ENCODE measurements at places on chromosomes 7 and 10.

DNA sequence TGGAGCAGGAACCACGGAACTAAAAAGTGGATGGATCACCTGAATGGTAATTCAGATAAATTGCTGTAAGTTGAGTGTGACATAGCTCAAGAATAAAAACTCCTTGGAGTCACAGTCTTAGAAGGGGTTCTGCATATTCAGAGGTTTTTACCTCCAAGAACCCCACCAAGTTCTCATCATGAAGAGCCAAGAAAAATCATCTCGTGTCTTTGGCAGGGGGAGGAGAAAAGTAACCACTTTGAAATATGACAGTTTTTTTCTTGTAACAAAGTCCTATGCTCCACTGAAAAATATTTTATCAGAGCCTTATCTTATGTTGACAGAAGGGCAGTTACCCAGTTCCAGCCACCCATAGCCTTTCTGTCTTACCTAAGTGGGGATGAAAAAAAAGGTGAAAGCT is 38.2 kb upstream of the MBL2 start:
- DNase-seq, result no peak

DNA sequence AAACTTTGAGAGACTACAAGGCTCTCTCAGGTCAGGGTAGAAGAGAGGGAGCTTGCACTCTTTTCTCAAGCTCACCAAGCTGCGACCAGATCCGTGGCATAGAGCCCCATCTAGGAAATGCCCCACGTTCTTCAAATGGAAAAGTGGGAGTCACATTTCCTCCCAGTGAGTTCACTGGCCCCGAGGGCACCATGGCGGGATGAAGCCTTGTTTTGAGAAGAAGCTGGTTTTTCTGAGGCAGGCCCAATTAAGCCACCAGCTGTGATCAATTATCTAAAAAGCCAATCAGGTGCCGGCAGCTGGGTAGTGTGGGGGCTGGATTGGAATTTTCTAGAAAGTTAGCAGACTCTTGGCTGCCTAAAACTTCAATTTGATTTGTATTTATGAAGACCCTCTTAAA is 101.4 kb downstream of the ZNF365 start:
- no peak for DNase-seq

- DNase-seq, result no peak
These were observed 44.3 kb upstream of the PPP1R17 start for GRCh38 chr7:31642681-31643115.

- DNase-seq, result no peak
These were observed 31.5 kb downstream of the CUL1 start for GRCh38 chr7:148729984-148730733.

GRCh38 chr10:4771554-4772201 is 54.3 kb upstream of the AKR1E2 start:
- peak; percentile 64 for DNase-seq

DNA sequence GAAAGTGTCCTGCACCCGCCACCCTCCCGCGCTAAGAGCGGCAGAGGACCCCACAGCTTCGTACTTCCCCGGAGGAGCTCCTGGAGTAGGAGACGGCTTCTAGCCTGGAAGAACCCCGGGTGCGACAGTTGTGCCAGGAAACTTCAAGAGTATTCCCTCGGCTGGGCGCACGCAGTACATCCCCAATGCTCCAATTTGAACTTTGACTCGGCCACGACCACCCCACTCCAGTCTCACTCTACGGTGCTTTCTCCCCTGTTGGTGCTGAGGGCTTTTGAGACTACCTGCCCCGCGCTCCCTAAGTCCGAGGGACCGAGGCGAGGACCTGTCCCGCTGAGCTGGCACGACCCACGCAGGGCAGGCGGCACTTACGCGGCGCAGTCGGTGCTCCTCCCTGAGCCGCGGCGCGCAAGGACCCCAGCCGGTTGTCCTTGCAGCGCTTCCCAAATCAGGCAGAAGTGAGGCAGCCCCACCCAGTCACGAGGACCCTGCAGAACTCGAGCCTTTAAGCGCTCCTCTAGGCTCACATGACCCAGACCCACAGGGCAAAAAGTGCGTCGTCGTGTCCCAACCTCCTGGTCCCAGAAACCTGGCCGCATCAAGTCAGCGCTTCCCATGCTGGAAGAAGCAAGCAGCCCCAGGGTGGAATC is at the start of gene CPVL:
Gene CPVL, minus strand, starts transcription at position 481 of the 650 bp plus-strand sequence. CDS start 25,476 bp downstream, outside the sequence.
- DNase-seq, result no peak

GRCh38 chr7:154546946-154547587 is 455.9 kb downstream of the PAXIP1 start:
- no peak for DNase-seq

GRCh38 chr7:145644426-145645134 is 472.0 kb upstream of the CNTNAP2 start:
- DNase-seq, result peak; percentile 4

Data from skeletal muscle cell (primary cell).